ENCODE measurements at places on chromosomes 7 and 10.

GRCh38 chr10:127303746-127304145 lies 107.4 kb upstream of the INSYN2A start:
- no peak for DNase-seq

- no peak for DNase-seq
Measured at GRCh38 chr7:123155571-123155970, 44.2 kb downstream of the SLC13A1 start.

DNA sequence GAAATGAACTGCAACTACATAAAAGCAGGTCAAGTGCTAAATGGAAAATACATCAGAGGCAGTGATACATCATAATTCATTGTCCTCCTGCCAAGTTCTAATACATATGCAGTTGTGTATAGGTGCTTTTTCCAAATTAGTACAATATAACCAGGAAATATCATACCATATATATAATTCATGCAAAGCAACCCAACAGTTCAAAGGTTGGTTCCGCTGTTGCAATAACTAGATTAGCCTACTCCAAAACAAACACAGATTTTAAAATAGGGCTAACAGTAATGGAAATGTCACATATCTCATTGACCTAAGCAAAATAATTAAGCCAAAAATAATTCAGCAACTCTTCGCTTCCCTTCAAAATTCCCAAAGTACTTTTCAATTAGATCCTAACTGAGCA lies 88.9 kb upstream of the NEBL start:
- no peak for DNase-seq

- no peak for DNase-seq
Measured at GRCh38 chr10:132145521-132146185, 41.1 kb upstream of the DPYSL4 start.

GRCh38 chr10:35017608-35018007 lies 72.5 kb downstream of the CUL2 start:
- DNase-seq: no peak

DNA sequence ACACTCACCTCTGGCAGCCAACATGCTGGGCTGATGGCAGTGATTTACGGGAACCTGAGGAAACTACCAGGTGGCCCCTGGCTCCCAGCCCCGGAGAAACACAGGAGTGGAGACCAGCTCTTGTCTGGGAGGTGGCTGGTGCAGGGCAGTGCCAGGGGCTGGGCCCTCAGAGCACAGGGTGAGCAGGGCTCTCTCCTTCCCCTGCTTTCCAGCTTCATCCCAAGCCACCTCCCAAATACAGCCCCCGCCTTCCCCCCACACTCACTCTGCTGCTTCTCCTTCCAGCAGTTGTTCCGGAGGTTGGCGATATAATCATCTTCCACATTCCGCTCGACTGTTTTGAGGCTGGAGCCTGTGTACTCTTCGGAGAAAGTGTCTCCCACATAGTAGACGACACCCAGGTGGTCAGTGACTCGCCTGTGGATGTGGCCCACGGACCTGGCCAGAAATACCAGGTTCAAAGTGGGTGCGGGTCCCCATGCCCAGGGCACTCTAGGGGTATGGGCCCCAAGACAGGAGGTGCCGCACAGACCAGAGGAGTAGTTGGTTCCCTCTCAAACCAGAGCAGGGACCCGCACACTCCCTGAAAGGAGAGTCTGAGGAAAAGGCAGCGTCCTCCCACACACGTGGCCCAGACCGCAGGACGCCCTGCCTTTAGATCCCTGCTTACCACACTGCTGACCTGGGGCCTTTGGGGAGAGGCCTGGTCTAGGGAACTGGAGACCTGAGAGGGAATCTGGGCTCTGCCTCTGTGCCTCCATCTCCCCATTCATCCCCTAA lies 18.3 kb downstream of the DNAJB12 start:
- DNase-seq: no peak
